ENCODE measurements at places on chromosomes 1 and 21.
A peak's percentile ranks its signal among the peaks of the same experiment; 100 is the strongest.

GRCh38 chr1:47137198-47137597 is at the start of gene CYP4A22:
Gene CYP4A22 (plus strand): TSS chr1:47137441. CDS start chr1:47137486, 45 bp downstream.
- no peak for DNase-seq

DNA sequence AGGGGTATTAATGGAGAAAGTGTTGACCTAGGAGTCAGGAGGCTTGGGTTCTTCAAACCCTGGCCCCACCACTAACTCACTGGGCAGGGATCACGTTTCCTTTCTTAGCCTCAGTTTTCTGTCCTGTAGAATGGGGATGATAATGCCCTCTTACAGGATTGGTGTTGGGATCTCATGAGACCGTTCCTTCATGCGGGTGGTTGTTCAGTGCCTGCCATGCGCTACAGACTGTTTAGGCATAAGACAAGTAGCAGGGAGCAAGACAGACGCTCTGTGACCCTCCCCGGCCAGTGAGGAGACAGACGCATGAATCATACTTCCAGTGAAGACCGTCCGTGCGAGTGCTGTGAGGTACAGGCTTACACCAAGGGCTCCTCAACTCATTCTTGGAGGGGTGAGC is 81.7 kb downstream of the MAN1C1 start:
- peak; percentile 35 for DNase-seq

DNA sequence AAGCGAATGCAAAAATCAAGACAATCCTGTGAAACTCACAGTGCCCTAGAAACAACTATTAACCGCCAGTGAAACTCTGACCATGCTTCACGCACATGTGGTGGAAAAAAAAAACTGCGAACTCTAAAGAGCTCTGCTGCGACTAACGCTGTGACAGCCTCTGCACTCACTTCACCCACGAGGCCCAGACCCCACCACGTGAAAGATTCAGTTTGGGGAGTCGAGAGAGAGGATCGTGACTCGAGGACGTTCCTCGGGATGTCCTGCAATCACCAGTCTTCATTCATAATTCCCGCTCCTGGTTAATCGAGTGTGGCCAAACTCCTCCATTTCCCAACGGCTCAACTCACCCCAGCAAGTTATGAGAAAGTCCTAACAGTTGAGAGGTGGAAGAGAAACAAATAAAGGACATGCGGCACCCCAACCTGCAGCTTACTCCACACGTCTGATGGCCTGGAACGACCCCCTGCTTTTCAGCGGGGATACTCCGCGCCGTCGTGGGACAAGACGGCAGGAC is 1.1 kb downstream of the SERBP1 start:
- DNase-seq, result peak; percentile 20

- DNase-seq, result no peak
These were observed 511 bp upstream of the INPP5B start for GRCh38 chr1:37947364-37947763.

DNA sequence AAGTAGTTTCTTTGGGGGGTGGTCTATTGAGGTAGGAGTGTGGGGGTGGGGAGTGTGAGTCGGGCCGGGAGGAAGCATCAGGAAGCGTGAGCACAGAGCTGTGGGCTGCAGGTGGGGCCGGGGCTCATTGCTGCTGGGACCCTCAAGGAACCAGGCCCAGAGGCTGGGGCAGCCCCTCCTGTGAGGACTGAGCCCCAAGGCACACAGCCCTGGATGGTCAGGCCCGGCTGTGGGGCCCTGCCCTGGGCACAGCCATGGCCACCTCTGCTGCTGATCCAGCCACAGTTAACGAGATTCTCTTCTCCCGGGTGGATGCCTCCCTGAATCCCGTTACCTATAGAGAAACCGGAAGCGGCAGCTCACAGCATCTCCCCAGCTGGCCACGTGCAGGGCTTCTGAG is 22.9 kb upstream of the SUMO3 start:
- DNase-seq, result no peak
